Left hindlimb (tissue), 1 donor: ENCODE measurements at places on chromosomes 2 and 18.

DNA sequence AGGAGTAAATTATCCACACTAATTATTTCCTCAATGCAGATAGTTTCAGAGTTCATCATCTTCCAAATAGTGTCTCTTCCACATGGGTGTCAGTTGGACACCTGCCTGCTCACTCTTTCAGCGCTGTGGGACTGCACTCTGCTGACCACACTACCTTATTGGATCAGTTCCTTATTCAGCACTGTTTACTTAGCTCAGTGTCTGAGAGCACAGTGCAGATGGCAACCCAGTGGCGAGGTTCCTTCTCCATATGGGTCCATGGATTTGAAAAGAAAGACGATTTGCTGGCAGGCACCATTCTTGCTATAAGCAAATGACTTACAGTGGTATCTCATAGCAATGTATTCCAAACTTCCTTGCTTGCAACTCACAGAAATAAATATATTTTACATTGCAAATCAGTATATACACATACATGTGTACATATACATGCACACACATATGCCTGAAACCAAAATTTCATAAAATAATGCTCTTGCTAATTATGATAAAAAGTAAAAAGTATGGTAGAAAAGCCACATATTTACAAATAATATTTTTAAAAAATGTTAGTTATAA lies 354.8 kb downstream of the INSIG2 start:
- no peak for DNase-seq

DNA sequence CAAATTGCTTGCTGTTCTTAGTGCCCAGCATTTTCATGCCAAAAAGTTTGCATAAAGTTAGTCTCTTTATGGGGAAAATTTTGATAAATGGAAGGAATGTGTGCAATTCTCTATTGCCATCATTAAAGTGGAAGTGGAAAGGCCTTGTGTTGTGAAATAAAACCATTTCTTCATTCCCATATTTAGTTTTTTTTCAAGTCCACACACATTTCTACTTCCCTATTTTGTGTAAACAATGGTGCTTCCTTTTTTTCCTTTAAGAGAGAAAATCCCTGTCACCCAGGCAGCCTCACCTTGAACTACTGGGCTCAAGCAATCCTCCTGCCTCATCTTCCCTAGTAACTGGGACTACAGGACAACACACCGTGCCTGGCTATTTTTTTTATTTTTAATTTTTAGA lies 42.3 kb upstream of the NCOA1 start:
- no peak for DNase-seq

DNA sequence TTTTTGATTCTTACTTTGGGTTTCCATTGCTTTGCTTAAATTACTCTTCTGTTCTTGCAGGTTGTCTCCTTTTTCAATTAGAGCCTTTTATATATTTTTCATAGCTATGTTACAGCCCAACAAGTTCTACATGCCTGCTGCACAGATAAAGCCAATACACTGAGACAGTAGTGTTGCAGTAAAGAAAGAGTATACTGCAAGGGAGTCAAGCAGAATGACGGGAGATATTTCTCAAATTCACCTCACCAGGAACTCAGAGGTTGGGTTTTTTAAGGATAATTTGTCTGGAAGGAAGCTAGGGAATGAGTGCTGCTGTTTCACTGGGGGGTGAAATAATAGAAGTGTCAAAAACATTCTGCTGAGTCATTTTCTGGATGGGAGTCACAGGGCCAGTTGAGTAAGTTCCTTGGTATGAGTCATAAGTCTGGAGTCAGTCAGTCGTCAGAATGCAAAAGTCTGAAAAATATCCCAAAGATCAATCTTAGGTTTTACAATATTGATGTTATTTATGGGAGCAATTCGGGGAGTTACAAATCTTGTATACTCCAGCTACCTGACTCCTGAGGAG lies 193.0 kb upstream of the RGPD4 start:
- DNase-seq: no peak

GRCh38 chr2:218030409-218031195 lies 27.8 kb upstream of the TNS1 start:
- DNase-seq: no peak

- DNase-seq: no peak
Measured at GRCh38 chr2:100548771-100549170, 14.0 kb upstream of the PDCL3 start.

DNA sequence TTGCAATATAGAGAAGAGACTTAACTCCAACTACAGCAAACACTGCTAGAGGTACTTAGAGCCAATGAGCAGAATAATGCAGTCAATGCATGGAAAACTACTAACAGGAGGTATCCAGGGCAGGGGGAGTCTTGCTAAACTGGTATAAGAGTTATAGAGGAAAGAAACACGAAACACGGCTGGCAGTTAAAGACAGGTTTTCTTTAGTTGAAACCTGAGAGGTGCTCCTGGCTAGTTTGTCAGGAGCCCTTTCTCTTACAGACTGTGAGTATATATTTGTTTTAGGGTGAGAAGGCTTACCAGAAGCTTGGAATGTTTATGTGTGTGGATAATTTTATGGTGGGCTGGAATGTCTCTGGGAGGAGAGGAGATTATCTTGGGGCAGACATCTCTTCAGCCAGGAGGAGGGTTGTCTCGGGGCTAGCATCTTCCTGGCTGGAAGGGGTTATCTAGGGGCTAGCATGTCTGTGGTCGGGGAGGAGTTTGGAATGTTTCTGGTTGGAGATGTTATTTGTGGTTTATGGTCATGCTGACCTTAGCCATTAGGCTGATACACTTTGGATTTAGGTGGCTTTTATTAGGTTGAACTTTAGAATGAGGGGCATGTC lies 1048.8 kb downstream of the DPP10 start:
- DNase-seq: no peak

DNA sequence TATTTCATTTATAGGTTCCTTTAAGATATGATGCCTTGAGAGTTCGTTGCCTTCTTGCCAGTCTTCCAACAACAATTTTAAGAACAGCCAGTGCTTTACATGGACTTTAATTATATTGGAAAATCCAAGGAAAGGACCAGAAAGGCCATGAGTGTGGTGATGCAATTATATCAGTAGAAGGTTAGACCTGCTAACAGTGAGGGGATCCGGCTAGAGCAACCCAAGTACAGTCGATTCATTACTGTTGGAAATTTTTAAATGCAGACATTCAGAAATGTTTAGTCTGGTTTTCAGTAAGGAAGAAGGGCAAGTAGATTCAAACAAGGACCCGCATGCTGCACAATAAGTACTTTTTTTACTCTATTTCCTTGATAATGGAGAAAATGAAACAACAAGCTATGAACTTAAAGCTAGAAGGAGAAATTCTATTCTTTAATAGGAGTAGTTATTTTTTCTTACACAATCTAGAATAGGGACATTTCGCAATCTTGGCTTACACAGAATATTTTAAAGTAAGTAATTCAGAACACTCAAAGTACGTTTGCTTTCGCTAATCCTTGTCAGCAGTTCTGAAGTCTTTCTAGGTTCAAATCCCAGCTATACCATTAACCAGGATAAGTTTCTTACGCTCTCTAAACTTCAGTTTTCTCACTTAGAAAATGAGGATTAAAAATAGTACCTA lies 405.5 kb downstream of the MEIS1 start:
- DNase-seq: no peak

DNA sequence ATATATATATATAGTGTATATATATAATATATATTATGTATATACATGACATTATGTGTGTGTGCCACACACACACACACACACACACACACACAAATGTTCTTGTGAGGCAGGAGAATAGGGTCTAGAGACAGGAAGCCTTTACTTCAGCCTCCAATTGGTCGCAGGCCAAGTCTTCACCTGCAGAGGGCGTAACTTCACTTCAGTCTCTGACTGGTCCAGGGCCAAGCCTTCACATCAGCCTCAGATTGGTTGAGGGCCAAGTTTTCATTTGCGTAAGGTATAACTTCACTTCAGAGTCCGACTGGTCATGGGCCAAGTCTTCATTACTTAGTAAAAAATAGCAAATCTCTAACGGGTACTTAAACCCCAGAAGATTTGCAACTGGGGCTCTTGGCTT lies 13.2 kb upstream of the SS18 start:
- no peak for DNase-seq

DNA sequence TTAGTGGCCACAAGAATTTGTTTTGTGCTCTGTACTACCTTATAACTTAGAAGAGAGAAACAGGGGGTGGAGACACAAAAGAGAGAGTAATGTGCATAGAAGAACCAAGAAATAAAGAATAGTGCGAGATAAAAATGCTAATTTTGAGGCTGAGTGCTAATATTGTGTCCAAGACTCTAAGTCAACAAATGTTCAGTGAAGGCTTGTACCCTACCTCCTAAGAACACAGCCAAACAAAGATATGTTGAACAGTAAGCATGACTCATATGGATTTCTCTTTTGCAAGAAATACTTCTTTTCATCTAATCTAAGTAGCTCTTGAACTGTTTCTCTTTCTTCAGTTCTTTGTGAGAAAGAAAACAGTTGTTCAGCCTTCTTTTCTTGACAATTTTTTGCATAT lies 45.2 kb downstream of the GAREM1 start:
- no peak for DNase-seq

GRCh38 chr2:3588084-3588483 lies 6.8 kb upstream of the COLEC11 start:
- no peak for DNase-seq

DNA sequence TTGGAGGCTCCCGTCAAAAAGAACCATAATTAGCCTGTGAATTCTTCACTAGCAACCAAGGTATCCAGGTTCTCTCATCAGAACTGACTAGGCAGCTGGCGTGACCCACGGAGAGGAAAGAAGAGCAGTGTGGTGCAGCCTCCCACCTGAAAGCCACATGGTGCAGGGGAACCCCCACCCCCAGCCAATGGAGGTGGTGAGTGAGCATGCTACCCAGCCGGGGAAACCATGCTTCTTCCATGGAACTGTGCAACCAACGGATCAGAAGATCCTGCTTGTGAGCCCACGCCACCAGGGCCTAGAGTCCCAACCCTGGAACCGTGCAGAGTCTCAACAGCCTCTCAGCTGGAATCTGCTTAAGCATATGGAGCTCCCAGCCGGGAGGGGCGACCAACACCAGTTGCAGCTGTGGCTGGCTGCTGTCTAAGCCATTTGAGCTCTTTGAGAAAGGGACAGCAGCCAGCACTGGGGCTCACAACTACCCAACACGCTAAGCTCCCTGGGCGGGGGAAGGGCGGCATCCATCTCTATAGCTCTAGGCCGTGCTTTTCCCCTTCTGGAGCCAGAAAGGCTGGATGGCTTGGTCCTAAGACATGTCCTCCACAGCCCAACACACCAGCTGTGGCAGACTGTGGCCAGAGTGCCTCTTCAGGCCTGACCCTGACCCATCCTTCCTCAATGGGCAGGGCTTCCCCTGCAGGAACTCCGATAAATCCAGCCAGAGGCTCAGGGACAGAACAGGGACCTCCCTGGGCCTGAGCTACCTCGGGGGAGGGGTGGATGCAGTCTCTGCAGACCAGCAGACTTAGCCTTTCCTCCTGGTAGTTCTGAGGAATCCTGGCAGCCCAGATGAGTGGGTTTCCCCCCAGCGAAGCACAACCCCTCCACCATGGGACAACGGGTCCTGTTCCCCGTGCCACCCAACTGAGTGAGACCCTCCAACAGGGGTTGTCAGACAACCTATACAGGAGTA lies 151.4 kb upstream of the NXPH2 start:
- DNase-seq: no peak

- no peak for DNase-seq
Measured at GRCh38 chr18:79413025-79413424, 17.3 kb downstream of the NFATC1 start.

- no peak for DNase-seq
Measured at GRCh38 chr2:42168459-42169099, 574 bp upstream of the EML4 start.

- no peak for DNase-seq
Measured at GRCh38 chr2:69097148-69097610, 84.2 kb downstream of the ANTXR1 start.
